IMR-90 (cell line): ENCODE measurements at places on chromosomes 2 and 18. TPM values are rescaled to one million over a fixed set of nuclear protein-coding genes. Genes with fewer than 3 reads are reported as not detected.

ELOA2 gene
- not detected in 2 replicates for total RNA-seq

OR6B3 gene
- not detected in 2 replicates for total RNA-seq

RUFY4 gene
- total RNA-seq = not detected in 2 replicates

ST3GAL5 gene
- total RNA-seq = 16.8 and 18.6 TPM in 2 replicates

INSIG2 gene
- total RNA-seq = 9.1 and 12.5 TPM in 2 replicates

GRCh38 chr2:27303093-27304025 is 4.9 kb downstream of the UCN start:
- DNase-seq = peak; percentile 72

DNA sequence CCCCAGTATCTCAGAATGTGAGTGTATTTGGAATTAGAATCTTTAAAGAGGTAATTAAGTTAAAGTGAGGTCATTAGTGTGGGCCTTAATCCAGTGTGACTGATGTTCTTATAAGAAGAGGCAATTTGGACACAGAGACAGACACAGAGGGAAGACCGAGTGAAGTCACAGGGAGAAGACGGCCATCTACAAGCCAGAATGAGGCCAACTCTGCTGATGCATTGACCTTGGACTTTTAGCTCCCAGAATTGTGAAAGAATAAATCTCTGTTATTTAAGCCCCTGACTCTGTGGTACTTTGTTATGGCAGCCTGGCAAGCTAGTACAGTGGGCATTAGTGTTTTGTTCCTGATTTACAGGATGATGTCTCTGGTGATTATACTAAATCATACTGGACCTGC is 64.6 kb downstream of the LTBP1 start:
- DNase-seq = no peak

DNA sequence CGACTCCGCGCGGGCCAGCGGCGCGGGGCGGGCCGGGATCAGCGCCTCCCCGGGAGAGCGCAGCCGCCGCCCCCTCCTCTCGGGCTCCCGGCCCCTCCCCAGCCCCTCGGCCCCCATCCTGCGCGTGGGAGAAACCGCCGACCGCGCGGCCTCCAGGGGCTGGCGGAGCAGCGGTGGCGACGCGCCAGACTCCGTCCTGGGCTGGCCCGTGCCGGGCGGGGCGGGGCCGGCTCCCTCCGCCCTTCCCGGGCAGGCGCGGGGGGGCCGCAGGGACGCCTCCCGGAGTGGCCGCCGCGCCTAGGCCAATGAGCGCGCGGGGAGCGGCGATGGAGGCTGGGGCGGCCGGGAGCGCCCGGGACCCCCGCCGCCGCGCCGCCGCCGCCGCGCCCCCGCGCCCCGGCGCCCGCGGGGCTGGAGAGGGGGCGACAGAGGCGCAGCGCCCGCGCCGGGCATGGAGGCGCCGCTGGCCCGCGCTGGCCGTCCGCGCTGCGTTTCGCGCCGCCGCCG is 49.1 kb downstream of the KCNIP3 start:
- DNase-seq = peak; percentile 29

GRCh38 chr2:140565756-140566155 is 1565.1 kb downstream of the LRP1B start:
- no peak for DNase-seq
